ENCODE measurements at places on chromosomes 2 and 18.

DNA sequence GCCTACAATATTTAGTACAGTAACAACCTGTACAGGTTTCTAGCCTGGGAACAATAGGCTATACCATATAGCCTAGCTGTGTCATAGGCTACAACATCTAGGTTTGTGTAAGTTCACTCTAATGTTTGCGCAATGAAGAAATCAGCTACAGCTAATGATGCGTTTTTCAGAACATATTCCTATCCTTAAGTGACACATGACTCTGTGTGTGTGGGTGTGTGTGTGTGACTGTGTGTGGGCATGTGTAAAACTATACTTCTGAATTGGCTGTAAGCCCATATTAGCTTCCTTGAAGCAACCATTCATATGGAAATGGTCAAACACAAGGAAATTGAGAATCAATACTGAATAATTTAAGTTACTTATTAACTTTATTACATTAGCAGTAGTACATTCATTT lies 120.8 kb upstream of the SULT1C3 start:
- no peak for DNase-seq

DNA sequence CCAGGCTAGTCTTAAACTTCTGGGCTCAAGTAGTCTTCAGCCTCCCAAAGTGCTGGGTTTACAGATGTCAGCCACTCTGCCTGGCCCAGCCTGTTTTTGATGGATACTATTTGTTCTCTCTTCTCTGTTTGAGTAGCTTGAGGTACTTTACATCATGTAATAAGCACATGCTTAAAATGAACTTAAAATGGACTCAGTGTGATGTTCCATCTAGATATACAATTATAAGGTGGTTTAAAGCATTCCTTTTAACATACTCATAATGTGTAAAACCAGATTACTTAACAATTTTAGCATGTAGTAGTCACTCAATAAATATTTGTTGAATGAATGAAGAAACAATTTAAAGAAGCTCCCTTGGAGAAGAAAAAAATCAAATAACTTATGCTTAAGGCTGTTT lies 9.6 kb downstream of the PTPRM start:
- no peak for DNase-seq

GRCh38 chr2:240925191-240925567 lies 19.0 kb downstream of the CROCC2 start:
- no peak for DNase-seq

DNA sequence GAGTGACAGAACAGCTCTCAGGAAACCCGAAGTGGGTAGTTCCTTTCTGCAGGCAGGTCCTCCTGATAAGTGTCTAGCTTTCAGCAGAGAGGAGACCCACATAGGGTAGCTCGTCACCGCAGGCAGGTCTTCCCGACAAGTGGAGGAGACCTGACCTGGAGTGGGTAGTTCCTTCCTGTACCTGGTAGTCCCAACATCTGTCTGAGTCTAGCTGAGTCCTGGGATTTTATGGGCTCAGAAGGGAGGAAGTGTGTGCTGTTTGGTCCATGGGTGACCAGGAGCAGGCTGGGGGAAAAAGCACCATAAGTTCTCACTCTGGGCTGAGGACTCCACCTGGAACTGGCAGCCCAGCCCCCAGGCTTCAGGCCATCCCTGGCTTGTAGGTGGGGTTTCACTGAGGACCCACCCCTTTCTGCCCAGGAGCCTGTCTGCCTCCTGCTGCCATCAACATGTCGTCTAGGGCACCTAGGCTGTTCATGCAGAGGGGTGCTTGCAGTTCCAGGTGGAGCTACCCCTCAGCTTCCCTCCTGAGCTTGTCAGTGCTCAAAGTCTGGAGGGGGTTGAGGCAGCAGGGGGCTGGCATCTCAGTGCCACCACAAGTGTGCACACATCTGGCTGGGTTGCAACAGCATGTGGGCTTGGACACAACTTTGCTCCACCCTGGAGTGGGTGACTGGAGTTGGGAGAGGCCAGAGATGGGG lies 9.4 kb downstream of the DYSF start:
- no peak for DNase-seq

GRCh38 chr2:95296880-95297487 lies at the start of gene KCNIP3:
Gene KCNIP3 (plus strand): TSS chr2:95297347. CDS start chr2:95297439, 92 bp downstream.
- DNase-seq, result no peak

GRCh38 chr2:12106440-12107080 lies 360.1 kb downstream of the LPIN1 start:
- DNase-seq, result no peak

GRCh38 chr18:14933964-14934363 lies 186.0 kb downstream of the ANKRD30B start:
- DNase-seq, result no peak

DNA sequence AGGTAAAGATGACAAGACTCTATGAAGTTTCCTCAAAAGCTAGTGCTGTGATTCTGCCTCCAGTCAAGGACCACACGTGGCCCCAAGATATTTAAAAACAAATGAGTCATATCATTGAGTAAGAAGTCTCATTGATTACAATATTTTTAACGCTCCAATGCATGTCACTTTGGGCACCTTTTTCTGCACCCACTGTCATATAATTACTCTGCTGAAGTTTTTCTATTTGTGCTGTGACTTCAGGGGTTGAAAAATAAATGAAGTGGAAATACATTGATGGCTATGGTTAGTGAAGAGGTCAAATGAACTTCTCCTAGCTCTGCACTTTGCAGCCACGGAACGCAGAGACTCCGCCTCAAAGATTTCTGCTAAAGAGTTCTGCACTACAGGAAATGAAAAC lies 344.3 kb upstream of the KYNU start:
- DNase-seq, result no peak

DNA sequence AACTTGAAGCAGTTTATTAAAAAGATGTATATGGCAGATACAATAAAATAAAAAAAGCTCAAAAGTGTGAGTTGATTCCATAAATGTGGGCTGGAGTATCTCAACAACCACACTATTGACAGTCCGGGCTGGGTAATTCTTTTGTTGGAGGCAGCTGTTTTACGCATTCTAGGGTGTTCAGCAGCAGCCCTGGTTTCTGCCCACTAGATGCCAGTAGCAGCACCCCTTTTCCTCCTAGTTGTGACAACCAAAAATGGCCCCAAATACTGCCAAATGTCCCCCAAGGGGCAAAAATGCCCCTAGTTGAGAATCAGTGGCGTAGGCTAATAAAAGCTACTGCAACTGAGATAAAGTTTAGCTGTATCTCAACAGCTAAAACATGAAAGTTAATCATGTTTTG lies 44.8 kb downstream of the CHMP3 start:
- no peak for DNase-seq

GRCh38 chr2:179031731-179032408 lies 18.1 kb downstream of the CCDC141 start:
- no peak for DNase-seq

GRCh38 chr2:158973116-158973956 lies 4.9 kb downstream of the TANC1 start:
- DNase-seq, result no peak

All from activated CD8-positive, alpha-beta memory T cell treated with anti-CD3 and anti-CD28 coated beads for 4 hours (primary cell).